Kasumi-1 (cell line): ENCODE measurements at places on chromosomes 7 and 10.

DNA sequence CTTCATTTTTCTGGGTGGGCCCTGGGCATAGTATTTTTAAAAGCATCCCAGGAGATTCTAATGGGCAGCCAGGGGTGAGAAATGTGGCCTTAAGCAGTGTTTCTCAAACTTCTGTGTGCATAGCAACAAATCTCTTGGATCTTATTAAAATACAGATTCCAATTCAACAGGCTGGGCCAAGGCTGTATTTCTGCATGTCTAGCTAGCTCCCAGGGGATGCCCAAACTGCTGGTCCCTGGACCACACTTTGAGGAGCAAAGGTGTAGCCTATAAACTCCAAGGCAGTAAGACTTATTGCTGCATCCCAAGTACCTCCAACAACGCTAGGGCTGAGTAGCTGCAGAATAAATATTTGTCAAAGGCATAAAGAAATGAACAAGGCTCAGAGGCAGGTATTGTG lies 292.9 kb upstream of the ZMIZ1 start:
- no peak for DNase-seq

GRCh38 chr10:122145113-122145512 lies 126.0 kb upstream of the BTBD16 start:
- no peak for DNase-seq

- DNase-seq = peak; percentile 16
Observed at GRCh38 chr7:142174441-142174840, 62.9 kb downstream of the MGAM2 start.

GRCh38 chr10:1311726-1312125 lies 255.5 kb downstream of the WDR37 start:
- DNase-seq = no peak

GRCh38 chr10:43888586-43888985 lies 239.9 kb upstream of the ZNF32 start:
- DNase-seq = no peak

GRCh38 chr7:43136064-43136463 lies 23.6 kb downstream of the HECW1 start:
- DNase-seq = no peak

GRCh38 chr10:6046773-6047611 lies 15.2 kb downstream of the IL2RA start:
- DNase-seq = no peak

- DNase-seq = no peak
Observed at GRCh38 chr7:100102950-100103840, 1.8 kb downstream of the AP4M1 start.

DNA sequence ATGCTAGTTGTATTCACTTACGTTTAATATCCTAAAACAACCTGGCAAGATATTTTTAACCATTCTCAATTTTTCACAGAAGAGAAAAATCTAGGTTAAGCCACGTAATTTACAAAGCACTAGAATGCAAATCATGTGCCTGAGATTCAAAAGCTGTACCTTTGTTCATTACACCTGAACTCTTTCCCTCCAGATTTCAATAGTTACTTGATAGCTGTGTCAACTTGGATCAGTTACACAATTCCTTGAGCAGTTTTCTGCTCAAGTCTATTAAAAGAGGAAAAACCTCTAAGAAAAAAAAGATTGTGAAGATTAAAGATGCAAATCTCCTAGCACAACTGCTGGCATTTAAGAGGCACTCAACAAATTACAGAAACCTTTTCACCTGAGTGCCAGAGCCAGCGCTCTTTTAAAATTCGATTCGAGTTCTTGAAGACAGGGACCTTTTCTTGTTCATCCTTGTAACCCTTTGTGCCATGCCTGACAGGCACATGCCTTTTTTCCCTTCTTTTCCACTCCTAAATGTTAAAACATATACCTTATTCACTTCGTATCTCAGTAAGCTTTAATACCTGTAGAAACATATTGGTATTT lies 886 bp downstream of the NSUN6 start:
- peak; percentile 41 for DNase-seq

GRCh38 chr10:16957038-16957437 lies 139.8 kb upstream of the RSU1 start:
- no peak for DNase-seq

DNA sequence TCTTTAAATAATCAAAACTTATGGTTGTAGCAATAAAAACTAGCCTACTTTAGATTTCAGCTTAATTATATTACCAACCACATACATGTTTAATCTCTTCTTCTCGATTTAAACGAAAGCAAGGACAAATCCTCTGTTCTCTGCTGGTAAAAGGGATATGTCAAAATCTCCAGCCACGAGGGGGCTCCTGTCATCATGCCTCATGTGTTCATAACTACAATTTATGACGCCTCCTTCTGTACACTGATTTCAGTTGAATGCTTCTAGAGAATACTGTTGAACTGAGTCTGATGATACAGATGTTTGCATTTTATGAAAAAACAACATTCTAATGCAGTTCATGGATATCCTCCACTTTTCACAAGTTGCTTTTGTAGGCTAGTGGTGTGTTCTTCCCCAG lies 220.0 kb upstream of the DPP6 start:
- DNase-seq = no peak

- DNase-seq = no peak
Observed at GRCh38 chr10:29886299-29886698, 173.1 kb downstream of the JCAD start.

DNA sequence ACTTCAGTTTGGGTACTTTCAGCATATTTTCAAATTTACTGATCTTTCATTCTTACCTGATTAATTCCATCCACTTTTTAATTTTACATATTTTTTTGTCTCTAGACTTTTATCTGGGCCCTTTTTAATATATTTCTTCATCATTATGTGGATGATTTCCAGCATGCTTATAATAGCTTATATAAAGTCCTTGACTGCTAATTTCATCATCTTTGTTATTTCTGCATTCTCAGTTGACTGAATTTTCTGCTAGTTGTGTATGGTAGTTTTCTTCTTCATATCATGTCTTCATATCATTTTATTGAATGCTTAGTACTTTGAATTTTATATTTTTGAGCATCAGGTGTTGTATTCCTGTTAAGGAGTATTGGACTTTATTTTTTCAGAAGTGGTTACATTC lies 39.6 kb downstream of the STAM start:
- DNase-seq = no peak

DNA sequence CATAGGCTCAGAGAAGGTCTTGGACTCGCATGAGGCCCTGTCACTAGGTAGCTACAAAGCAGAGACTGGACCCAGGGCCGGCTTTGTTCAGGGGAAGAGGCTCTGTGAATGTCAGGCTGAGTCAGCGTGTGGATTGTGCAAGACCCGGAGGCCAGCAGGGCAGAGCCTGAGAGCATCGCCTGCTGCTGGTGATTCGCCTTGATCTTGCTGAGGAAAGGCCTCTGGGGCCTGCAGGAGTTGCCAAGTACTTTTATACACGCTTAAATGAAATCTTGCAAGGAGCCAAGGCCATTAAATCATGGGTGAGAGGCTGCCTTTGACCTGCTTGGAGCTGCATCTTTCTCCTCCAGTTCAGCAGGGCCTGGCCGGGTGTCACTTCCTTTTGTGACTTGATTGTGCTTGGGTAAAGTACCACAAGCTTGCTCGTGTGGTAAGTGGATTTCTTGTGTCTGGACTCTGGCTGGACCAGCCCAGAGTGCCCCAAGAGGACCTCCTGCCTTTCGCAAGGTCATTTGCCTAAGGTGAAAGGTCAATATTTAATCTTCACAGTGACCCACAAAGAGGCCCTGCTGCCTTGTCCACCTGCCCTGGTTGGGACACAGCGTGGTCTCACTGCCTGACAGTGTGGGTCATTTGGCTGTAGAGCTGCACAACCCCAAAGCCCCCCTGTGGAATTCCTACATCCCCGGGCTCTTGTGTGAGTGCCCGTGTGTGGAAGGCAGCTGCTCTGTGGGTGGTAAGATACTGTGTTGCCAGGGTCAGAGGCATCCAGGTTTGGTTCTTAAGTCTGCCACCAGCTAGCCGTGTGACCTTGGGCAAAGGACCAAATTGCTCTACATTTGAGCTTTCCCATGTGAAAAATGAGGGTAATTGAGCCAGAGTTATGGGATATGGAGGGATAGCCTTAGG lies 38.6 kb upstream of the SH2D4B start:
- DNase-seq = peak; percentile 91

DNA sequence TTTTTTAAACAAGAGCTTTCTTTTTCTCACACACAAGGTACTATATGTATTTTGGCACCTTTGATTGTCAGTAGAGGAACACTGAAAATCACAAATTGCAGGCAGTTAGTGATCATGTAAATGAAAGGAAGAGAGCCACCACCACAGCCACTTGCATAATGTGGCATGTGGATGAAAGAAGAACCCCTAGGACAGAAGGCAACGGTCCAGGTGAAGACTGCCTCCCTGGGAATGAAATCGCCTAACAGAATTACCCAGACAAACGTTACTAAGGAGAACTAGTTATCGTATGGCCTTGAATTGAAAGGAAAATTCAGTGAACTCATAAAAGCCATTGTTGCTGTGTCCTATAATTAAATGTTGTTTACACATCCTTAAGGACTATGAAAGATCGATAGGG lies 41.2 kb upstream of the PTPRZ1 start:
- DNase-seq = no peak

DNA sequence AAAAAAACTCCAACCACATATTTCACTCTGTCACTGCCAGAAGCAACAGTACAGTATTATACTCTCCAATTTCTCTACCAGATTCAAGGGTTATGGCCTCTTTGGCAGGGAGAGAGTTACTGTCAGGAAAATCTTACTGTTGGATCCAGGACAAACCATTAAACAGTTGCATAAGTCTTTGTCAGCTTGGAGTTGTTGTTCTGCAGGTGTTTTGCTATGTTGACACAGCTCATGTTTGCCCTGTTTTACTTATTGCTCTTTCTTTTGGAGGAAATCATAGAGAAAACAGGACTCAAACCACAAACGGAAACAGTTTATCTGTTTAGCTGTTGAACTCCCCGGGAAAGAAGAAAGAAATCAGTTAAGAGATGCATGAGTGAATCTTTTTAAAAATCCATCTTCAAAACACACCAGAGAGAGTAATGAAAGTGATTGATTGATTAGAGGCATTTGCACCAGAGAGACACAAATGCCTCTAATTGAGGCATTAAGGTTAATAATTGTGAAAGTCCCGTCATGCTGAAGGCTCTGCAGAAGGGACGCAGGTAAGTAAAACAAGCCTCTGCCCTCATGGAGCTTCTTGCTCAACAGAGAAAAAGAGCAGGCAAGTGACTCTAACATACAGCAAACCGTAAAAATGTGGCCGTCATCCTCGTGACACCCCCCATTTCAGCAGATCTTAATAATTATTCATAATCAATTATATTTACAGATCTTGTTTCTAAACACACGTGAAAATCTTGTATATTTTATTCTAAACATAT lies 38.7 kb upstream of the ARHGAP21 start:
- DNase-seq = no peak

DNA sequence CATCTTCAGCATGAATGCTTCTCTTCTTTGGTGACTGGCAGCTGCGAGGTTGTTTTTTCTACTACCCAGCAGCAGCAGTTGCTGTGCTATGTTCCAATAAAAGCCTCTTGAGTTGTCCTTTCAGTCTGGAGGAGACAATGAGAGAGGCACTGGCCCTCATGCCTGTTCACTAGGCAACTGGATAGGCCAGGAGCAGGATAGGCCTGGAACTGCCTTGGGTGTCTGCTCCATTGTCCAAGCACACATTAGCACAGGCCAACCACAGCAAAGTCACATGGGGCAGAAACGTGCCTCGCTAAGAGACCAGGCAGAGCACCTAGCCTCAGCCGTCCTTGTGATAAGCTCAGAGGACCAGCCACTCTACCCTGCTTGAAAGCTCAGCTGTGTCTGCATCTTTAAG lies 76.9 kb upstream of the PDCD4 start:
- no peak for DNase-seq

DNA sequence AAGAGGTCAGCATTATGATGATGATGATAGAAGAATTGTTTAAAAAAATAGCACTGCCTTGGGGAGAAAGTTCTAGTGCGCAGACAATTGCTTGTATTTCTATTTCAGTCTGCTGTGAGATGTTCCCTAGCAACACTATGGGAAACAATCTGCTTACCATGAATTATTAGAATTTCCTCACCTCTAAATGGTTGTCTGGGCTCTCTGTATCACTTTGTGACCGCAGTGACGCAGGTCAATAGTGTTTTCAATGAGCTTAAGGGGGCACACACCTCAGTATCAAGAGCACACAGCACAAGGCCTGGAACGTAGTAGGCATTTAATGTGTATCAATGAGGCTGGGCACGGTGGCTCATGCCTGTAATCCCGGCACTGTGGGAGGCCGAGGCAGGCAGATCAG lies 98.9 kb upstream of the TARP start:
- no peak for DNase-seq

GRCh38 chr7:18573410-18574234 lies 78.1 kb downstream of the HDAC9 start:
- DNase-seq = no peak

DNA sequence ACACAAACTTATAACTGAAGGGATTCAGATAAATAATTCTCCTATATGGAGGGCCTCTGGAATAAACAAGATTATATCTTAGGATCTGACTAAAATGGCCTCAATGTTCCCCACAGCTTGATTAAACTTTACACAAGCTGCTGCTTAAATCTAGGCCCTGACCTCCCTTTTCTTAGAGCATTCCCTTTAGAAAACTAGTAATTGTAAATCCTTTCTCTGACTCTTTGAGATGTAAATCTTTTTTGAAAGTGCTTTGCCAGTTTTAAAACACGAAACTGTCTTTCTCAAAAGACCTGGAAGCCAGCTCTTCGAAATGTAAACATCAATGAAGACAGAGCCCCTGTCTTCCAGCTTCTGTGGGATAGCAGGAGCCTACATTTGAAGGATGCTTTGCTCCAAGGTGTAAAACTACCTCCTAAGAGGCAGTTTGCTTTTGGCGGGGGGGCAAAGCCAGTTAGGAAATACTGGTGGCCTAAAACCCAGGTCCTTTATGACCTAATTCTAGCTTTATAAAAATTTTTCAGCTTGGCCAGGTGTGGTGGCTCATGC lies 758.7 kb downstream of the CNTNAP2 start:
- DNase-seq = no peak

DNA sequence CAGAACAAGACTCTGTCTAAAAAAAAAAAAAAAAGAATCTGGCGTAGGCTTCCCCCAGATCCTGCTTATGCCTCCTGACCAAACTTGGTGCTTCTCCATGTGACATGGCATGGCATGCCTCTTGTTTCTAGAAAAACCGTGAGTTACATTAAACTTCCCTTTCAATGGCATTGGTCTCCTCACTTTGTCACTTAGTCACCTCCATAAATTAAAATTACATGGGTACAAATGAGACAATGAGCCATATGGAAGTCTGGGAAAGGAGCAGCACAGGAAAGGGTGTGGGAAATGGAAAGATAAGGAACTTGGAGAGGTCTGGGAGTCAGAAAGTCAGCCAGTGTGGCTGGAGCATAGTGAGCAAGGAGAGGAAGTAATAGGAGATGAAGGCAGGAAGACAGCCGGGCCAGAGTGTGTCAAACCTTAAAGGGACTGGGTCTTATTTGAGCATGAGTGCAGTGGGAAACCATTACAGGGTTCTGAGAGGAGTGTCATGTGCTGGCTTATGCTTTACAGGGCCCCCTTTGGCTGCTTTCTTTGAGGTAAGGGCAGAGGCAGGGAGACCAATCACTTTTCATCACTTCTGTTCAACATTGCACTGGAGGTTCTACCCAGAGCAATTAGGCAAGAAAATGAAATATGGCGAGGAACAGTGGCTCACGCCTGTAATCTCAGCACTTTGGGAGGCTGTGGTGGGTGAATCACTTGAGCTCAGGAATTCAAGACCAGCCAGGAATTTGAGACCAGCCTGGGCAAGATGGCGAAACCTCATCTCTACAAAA lies 21.3 kb upstream of the ZMIZ2 start:
- DNase-seq = peak; percentile 73
